ENCODE measurements at places on chromosomes 4 and X.

GRCh38 chrX:136203438-136203837, 47.8 kb downstream of the MAP7D3 start:
- DNase-seq = no peak

DNA sequence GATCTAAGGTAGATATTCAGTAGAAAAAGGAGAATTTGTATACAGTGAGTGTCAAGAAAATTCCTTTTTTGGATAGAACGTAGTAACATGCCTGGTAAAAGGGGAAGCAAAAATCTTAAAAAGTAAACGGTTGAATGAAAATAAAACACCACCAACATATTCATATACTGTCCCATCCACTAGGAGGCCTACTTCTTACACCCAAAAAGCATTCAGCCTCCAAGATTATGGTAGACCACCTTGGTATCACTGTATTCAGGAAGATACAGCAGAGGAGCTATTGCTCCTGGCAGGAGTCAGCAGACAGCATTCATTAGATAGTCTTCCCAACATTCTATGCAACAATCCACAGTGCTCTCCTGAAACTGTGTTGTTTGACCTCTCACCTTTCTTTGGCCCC, 274.6 kb upstream of the MAGEB2 start:
- DNase-seq = peak; percentile 0

GRCh38 chrX:38268011-38268410, 47.3 kb upstream of the SRPX start:
- no peak for DNase-seq

DNA sequence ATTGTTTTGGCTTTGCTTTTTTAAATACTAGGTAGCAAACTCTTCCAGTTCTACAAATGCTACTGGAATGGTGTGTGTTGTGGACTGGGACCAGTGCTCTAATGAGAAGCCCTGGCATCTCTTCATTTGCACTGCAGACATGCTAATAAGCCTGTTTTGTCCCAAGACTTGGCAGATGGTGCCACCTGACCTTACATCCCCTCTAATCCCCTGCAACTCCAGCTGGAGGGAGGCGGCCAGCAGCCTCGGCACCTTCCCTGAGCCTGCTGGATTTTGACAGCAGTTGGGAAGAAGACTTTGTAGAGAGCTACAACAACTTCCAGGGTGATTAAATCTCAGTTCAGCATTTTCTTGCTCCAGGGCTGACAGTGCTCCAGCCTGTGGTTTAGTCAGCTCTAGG, 200.0 kb downstream of the DCLK2 start:
- no peak for DNase-seq

DNA sequence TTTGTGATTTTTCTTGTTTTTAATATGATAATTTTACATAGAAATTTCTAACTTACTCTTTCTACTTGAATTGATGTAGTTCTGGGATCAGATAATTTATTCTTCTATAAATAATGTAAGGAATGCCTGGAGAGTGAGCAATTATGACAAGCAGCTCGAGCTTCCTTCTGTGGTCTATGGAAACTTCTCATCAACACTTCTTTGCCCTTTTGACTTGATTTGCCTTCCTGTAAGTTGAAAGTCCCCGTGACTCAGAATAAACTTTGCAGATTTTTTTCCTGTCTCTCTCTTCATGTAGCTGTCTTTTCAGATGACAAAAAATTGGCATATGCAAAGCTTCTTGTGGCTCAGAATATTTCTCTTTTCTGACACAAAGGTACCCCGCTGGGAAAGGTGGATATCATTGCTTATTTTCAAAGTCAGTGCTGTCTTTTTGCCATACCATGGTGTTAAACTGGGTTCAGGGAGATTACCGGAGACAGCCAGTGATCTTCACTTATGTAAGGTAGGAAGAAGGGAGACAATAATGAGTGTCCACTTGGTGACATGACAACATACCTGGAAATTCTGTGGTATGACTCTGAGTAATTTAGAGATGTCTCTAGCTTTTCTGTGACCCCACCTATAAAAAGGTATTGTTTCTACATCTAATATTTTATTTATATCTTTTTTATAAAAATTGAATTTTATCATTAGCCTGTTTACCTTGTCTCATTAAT, 278.6 kb upstream of the GNPDA2 start:
- DNase-seq = no peak

DNA sequence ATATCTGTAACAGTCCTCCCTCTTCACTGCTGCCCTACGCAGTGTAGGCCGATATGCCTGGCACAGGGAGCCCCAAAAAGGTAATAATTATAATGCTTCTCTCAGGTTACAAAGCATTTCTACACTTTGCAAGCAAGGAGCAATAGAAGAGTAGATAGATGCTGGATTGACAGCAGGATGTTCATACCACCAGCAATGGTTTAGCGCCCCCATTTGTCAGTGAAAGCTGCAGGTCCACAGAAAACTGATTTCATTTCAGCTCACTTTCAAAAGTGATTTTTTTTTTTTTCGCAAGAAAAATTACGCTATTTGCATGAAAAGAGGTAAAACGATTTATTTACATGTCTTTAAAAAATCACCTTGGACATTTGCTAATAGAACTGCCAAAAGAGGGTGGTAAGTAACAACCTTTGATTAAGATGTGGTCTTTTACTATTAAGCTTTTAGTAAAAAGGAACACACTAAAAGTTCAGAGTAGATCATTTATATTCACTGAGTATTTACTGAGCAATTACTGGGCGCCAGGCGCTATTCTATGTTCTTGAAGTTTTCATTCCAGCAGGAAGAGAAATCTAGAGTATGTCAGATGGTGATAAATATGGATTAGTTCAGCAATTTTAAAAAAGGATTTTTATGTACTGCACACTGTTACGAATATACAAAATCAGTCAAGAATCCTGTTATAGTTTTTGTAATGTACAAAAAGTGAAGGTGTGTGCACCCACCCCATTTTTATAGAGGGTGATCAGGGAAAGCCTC, 34.4 kb downstream of the HPF1 start:
- DNase-seq = peak; percentile 64

GRCh38 chrX:38166478-38167083, 54.1 kb downstream of the SRPX start:
- peak; percentile 59 for DNase-seq

DNA sequence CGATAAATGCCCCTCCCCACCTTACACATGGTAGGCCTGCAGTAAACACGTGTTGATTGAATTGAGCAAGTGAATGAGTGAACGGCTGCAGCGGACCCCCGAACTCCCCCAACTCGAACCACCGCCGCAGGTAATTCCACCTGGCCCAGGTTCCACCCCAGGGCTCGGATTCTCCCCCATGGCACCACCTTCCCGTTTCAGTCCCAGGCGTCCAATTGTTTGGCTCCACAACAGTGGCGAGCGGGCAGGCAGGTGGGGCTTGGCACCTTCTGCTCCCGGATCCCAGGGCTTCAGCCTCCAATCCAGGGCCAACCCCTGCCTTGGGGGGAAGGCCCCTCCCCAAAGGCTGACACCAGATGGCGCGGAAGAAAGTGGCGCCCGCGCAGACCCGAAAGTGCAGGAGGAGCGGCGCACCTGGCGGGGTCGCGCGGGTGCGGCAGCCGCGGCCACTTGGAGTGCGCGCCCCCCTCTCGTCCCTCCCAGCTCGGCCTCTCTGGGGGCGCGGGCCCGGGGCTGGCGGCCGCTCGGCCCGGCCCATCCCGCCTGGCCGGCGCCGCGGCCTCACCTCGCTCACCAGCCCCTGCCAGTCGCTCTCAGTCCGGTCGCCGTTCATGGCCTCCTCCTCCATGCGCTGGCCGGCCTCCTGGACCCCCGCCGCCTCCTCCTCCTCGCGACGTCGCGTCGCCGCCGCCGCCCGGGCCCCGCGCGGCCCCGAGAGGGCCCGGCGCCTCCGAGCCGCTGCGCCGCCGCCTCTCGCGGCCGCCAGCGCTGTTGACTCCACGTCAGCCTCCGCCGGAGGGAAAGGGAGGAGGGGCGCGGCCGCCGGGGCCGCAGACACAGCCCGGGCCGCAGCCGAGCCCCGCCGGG, at the start of gene CCDC149:
Gene CCDC149 (minus strand): TSS at position 791 of the 867 bp plus-strand sequence. CDS start 178 bp downstream, at position 613.
- DNase-seq = peak; percentile 70

DNA sequence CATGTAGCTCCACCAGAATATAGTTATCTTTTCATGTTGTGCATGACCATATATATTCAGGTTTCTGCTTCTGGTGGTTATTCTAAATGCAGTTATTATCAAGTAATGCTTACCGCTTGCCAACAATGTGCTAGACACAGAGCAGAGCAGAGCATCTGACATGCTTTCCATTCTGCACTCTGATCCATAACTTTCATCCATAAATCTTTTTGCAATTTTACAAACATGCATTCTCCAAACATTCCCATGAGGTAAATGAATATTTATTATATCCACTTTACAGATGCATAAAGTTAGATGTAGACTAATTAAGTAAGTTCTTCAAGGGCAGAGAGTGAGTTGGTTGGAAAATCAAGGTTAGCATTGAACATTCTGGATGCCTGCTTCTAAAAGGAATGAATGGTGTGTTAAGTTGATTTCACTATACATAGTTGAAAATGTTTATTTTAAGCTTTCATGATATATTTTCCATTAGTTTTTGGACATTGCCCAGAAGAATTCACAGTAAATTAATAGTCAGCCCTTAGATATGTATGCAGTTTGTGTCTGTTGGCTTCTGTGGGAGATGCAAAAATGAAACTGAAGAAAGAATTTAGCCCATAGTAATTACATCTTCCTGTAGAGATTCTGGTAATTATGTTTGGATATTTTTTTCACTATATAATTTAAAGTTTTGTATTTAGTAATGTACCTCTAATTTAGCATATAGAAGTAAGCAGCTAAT, 867.8 kb downstream of the CCSER1 start:
- no peak for DNase-seq

DNA sequence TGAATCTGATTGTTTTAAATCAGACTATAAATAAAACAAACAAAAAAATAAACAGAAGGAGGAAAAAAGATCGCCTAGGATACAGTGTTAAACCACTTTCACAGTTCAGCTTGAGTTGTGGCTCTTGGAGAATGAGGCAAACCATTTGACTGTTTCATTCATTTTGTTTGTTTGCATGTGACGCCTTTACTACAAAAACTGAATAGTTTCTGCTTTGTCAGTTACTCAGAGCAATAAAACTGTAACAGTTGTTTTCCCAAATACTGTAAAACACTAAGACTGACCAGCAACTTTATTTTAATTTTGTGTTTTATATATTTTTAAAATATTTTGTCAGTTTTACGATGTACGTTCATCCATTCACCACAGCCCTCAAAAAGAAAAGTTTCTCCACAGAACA, 214.5 kb downstream of the FBXW7 start:
- no peak for DNase-seq

- peak; percentile 71 for DNase-seq
Observed at GRCh38 chr4:181301735-181302710, 941.2 kb upstream of the TENM3 start.

DNA sequence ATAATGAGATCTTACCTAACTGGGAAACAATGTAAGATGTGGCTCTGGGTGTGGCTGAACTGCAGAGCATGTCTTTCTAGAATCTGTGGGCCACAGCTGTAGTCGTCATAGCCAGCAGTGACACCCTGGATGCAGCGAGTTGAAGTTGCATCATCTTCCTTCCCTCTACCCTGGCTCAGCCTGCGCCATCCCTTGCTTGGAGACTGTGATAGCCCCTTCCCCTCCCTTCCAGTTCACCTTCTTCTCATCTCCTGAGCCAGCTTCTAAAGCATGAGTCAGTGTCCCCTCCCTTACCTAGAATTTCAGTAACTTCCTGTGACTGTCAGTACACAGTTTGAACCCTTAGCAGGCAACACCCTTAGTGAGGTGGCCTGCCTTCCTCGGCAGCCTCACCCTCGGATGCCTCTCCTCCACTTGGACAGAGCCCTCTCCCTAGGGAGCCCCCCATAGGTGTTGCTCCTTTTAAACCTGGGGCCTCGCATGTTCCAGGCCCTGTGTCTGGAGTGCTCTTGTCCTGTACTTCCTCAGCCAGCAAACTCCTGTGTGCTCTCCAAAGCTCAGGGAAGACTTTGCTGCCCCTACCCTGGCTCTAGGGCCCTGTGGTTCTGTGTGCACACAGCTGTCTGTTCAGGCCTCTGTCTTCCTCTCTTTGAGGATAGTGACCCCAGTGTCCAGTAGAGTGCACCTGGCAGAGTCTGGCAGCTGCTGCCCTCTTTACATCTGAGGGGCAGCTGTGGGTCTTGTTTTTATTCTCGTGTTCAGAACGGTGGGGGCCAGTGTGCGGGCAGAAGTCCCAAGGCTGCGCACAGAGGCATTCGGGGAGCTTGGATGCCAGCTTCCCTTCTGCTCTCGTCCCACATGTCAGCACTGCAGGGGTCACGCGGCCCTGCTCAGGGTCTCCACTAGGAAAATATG, 43.7 kb upstream of the TADA2B start:
- peak; percentile 24 for DNase-seq

DNA sequence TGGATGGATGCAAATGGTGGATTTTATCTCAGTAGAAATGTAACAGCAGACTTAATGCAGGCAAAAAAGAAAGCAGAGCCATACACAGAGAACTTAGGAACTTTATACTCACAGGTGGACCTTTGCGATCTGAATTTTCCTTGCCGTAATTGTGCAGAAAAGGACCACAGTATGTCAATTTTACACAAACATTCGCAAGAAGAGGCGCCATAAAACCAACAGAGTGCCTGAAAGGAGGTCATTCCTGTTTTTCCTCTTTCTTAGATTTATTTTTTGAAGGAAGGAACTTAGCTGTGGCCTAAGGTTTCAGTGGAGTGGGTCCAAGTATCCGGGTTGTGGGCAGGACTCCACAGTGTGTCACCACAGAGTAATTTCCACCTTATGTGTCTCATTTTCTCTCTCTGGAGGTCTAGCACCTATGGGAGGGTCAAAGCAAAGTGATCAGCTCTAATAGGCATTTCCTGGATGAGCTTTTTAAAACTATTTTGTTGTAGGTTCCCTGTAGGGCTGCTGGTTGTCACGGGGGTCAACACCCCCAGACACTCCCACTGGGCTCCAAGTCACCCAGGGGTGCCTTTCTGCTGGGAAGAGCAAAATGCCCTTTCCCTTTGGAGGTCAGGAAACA, 24.7 kb upstream of the PBDC1 start:
- peak; percentile 18 for DNase-seq

- DNase-seq = no peak
Observed at GRCh38 chr4:7333024-7333780, 101.5 kb downstream of the PSAPL1 start.

- DNase-seq = no peak
Observed at GRCh38 chr4:55143858-55144257, 18.5 kb upstream of the KDR start.

DNA sequence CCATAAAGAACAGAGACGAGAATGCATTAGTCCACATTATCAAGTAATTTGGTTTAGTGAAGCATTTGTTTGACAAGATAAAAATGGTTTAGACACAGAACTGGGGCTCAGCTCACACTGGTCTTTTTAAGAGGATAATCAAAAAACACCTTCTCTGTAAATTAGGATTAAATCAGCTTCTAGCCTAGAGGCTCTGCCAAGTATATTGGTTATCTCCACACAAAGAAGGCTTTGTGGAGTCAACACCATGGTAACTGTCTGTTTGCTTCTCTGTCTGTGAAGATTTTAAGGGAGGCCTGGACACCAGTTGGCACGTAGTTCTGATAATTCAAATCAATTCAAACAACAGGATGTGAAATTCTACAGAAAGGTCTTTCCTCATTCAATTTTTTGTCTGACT, 687.0 kb downstream of the DMD start:
- no peak for DNase-seq

DNA sequence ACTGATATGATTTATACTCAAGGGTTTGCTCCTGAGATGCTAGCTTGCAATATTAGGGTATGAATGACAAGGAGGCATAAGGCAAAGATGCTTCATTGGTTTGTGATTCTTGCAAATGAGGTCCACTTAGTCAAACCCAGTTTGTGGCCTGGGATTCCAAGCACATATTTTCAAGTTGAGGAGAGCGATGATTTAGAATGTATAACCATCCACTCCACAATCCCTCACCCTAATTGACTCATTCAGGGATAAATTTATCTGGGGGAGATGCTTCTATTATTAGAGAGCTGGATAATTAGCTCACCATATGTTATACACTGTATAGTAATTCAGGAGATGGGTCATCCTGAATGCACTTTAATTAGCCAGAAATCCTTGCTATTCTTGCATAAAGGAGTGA, 118.3 kb upstream of the PUDP start:
- no peak for DNase-seq

Measured in hematopoietic multipotent progenitor cell treated with erythropoietin and hydrocortisone succinate and interleukin-3 and kit ligand, for 4 days (in vitro differentiated cells).